ENCODE measurements at places on chromosomes 3 and 15.

DNA sequence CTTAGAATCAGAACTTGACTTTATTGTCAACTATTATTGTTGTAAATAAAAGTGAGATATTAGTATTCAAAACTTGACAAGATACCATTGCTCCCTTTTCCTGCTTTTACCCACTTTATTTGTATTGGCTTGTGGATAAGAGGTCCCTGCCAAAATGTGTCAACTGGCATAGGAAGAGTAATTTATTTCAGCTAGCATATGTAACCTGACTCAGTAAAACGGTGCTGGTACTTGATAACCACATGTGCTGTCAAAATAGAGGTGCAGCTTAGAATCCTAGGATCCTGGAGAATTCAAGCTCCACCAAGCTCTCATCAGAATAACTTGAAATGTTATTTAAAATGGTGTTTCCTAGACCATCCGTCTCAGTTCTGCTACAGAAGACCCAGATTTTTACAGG lies 90.2 kb upstream of the TGFBR2 start:
- DNase-seq: no peak

- no peak for DNase-seq
Observed at GRCh38 chr3:149579838-149580542, 77.8 kb downstream of the WWTR1 start.

GRCh38 chr15:88403351-88403791 lies 63.8 kb downstream of the MRPL46 start:
- DNase-seq: no peak

- no peak for DNase-seq
Observed at GRCh38 chr3:194381460-194381875, 11.9 kb upstream of the LRRC15 start.

DNA sequence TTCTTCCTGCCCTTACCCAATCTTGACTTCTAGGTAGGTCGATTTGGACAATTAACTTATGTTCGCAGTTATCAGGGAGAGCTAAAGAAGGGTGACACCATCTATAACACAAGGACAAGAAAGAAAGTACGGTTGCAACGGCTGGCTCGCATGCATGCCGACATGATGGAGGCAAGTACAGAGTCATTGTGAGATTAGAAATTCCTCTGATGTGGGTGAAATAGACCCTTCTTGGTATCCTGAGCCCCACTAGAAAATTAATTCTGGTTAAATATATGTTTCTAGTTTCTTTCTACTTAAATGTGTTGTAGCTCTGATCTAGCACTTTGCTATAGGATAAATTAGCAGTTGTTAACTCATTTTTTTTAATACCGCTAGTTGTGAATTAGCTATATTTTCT lies 13.6 kb downstream of the LXN start:
- no peak for DNase-seq

DNA sequence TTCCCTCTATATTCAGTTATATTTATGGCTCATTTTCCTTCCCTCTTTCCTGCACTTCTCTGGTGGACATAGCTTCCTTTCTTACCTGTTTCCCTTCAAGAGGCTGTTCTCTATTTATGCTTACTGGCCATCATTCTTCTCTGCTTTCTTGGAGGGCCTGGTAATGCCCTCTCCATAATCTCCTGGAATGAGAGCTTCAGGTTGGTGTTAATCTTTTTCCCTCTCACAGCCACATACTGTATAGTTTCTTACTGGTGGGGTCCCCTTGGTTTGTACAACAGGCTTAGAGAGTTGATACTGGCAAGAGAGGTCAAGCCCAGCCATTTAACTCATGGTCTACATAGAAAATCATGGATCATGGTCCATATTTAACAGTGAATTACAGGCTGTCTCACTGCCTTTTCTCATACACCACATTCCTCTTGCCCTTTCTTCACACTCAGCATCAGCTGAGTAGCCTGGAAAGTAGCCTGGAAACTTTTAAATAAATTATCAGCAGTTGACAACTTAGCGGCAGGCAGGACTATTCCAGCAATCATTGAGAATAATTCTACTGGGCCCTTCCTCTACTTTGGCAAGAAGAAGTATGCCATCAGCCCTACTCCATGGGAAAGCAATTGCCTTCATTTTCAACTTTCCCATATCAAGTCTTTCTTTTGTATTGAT lies 38.0 kb upstream of the DPH6 start:
- DNase-seq: no peak

DNA sequence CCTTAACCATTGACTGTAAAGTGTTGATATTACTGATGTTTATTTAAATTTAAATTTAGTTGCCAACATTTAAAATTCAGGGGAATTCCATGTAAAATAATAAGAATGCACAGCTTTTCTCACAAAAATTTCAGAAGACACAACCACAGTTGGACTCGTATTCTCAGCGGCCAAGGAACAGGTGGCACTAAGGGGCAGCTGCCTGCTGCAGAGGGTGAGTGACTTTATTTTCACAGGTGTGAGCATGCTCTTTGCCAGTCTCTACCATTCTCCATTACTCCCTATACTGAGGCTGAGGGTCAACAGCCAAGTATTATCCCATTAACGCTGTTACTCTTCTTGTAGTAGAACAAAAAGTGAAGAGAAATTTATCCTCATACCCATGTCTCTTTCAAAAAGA lies 92.1 kb upstream of the GADL1 start:
- DNase-seq: no peak

DNA sequence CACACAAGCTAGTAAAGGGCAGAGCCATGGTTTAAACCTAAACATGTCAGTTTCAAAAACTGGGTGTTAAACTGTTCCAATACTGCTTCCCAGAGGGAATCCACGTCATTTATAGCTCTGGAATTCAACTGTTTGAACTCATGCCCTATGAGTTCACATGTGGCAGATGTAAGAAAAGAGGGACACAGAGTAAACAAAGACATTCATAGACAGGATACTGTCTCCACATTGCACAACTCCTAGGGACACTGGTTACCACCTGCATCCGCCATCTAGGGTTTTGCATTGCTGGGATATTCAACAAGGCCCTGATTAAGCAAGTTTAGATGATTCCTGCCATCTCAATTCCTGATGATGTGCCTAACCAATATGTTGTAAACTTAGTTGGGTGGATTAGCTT lies 134.1 kb upstream of the COL8A1 start:
- no peak for DNase-seq

- DNase-seq: no peak
Observed at GRCh38 chr15:89566181-89566580, 9.1 kb upstream of the TICRR start.

GRCh38 chr3:27590437-27591298 lies 106.5 kb upstream of the SLC4A7 start:
- no peak for DNase-seq

DNA sequence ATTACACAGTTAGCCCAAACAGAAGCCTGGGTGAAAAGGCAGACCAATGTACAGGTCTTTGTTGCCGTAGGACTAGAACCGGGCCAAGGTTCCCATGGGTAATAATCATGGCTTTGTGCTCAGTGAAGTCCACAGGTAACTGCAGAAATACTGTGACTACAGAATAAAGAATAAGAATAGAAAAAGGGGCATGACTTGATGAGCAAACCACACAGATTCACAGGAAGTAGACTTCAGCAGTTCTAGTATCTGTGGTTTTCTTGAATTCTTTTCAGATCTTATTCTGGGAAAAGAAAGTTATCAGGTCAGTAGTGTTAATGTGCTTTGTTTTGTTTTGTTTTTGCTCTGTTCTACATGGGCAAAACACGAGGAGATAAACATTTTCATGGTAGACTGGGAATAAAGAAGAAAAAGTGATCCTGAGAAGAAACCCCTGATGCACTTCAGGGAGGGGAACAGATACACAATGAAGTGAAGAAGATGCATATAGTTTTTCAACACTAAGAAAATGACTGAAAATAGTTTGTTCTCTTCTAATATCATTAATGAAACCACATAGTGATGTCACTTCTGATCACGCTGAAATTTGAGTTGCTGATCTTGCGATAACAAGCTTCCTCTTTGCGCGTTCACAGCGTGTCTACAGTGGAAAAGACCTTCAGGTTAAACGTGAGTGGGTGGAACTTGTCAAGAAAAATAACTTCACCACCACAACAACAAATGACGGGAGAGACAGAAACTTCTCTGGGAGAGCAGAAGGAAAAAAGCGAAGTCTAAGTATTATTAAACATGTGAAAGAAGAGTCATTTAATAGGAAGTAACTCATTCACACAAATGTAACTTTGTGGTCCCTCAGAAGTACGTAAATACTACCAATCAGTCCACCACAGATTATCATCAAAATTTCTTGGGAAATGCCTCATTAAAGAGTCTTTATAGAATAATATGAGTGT lies 315.8 kb upstream of the SATB1 start:
- no peak for DNase-seq

GRCh38 chr3:45994419-45995235 lies 997 bp downstream of the FYCO1 start:
- DNase-seq: no peak

DNA sequence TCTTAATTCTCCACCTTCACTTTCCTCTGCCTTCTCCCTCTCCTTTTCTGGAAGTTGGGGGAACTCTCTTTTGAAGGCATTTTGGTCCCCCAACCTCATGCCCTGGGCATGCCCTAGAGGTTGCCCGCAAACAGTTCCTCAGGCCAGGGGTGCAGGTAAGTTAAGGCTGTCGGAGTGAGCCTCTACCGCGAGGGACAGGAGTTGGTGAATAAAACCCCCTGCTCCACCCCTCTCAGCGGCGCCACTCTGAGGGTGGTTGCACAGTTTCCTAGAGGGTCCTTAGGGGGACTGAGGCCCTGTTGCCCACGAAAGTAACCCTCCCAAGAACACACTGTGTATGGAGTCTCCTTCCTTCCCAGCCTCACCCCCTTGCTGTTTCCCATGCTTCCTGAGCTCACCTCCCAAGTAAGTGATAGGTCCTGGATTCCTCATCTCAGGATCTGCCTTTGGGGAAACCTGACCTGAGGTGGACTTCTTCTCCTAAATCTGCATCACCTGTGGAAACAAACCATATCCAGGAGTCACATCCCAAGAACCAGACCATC lies 23.1 kb upstream of the THSD4 start:
- no peak for DNase-seq

DNA sequence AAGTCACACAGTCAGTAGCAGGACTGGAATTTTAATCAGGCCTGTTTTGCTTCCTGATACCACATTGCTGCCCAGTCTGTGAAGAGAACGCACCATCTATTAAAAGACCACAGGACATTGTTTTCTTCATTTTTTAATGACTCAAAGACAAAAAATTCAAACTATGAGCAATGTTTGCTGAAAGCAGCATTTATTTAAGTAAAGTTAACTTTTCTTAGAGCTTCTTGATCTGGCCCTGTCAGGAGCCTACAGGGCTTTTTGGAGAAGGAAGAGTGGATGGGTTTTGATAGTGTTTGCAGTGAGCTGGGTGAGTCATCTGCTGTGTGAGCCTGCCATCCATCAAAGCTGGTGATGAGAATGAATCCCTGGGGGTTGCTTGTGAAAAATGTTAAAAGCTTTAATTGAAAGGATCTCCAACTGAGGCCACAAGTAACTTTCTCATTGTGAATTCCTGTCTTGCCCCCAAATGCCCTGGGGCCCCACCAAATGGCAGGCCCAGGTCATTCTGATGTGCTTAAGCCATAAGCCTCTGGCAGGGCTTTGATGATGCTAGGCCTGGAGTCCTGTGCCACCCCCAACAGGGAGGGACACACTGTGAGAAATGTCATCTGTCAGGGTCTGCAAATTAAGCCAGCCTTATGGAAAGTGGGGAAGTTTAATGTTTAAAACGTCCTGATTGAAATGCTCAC lies 136.2 kb upstream of the PFN2 start:
- DNase-seq: no peak

DNA sequence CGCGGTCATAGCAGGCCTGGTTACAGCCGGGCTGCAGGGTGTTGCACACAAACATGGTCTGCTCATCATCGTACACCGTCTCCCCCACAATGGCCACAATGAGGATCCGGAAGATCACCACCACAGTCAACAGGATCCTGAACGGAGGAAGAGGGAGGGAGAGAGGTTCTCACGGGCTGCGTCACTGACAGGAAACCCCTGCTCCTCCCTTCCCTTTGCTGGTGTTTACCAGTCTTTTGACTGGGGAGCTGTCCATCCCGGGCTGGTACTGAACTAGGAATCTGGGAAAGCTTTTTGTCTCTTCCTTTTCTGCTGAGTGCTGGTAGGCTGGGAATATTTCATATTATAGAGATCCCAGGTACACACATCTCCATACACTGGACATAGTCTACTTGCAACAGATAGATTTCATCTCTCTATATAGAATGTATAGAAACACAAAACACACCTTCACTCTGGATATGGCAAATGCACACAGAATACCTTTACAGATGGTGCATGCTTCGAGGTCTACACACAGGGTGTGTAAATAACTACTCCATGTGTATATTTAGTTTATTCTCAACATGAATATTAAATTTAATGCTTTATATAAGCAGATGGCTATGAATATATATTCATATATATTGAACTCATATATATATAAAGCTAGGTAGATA lies 1.4 kb downstream of the GJD2 start:
- no peak for DNase-seq

DNA sequence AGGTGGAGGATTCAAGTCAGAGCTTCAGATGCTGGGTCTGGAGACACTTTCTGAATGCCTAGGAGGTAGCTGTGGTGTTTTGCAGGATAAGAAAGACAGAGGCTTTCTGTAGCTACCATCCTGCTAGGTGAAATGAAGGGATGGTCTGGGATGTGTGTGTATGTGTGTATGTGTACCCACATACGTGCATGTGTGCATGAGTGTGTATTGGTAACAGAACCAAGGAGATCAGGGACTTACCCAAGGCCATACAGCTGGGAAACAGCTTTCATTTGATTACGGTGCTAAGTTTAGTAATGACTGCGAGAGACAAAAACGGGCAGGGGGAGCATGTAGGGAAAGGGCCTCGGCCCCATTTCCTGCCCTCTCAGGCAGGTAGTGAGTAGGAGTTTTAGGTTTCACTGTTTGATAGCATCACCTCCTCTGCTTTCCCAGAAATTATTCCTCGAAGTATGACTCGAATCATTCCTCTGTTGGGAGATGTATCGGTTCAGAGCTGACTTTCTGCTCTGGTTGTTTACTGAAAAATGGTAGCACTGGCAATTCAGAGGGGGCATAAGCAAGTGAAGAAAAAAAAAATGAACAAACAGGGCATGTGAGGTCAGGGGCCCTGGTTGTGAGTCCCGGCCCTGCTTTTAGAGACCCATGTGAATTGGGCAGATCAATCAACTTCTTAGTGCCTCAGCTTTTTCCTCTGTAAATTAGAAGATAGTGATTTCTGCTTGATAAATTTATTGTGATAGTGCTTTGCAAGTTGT lies 130.7 kb downstream of the LPP start:
- DNase-seq: no peak

GRCh38 chr15:39204031-39204430 lies 376.8 kb upstream of the THBS1 start:
- DNase-seq: no peak

- DNase-seq: no peak
Observed at GRCh38 chr3:191555037-191555436, 94.1 kb downstream of the PYDC2 start.

GRCh38 chr3:181279239-181279565 lies 289.7 kb upstream of the DNAJC19 start:
- no peak for DNase-seq

GRCh38 chr3:171775943-171776342 lies 34.3 kb downstream of the PLD1 start:
- DNase-seq: no peak

All from NCI-H1436 treated with DMSO at 0.1 percent for 48 hours (cell line).